NCI-H526 (cell line): ENCODE measurements at places on chromosomes 4 and X.

DNA sequence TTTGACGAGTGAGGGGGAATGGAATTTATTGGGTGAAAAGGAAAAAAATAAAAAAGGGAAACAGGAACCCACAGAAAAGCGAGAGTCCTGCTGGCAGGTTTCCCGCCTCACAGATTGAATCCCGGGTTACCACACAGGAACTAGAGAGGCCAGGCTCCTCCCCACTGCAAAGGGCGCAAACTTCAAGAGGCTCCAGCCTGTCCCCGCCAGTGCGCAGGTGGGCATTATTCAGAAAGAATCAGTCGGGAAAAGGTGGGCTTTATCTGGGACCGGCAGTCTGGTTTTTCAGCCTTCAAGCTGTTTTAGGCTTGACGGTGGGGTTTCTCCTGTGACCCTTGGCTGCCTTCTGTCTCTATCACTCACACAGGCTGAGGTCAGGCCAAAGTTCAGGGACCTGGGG lies 1496.8 kb downstream of the RPA4 start:
- DNase-seq = no peak

- DNase-seq = no peak
Measured at GRCh38 chrX:132900633-132901293, 57.7 kb downstream of the HS6ST2 start.

DNA sequence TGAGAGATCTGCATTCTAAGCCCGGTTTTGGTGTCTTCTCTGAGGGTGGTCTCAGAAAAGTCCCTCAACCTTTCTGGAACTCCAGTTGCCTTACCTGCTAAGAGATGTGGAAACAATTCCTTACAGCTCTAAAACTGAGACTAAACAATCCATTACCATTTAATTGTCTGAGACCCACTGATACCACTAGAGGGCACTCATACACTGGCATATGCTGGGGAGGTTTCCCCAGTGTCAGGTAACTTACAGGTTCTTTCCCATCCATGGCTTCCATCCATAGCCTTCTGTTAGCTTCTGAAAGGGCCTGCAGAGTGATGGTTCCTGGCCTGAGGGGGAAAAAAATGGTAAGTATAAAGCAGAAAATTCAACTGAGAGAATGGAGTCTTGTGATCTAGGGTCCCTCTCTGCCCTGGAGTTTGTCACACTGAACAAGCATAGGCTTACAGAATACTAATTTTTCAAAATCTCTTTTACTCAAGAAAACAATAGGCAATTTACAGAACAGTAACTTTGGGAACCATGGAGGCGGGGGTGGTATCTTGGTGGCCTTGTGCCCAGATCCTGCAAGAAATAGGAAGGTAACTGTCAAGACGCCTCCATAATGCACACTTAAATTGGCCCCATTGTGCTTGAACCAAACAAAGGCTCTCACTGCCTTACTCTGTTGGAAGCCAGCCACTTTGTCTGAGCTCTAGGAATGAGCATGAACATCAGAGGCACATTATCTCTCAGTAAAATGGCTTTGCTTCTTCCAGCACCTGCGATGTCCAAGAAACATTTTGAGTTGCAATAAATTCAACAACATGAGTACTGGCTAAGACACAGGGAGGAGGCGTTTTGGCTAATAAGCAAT lies 236.1 kb downstream of the OPHN1 start:
- peak; percentile 76 for DNase-seq

DNA sequence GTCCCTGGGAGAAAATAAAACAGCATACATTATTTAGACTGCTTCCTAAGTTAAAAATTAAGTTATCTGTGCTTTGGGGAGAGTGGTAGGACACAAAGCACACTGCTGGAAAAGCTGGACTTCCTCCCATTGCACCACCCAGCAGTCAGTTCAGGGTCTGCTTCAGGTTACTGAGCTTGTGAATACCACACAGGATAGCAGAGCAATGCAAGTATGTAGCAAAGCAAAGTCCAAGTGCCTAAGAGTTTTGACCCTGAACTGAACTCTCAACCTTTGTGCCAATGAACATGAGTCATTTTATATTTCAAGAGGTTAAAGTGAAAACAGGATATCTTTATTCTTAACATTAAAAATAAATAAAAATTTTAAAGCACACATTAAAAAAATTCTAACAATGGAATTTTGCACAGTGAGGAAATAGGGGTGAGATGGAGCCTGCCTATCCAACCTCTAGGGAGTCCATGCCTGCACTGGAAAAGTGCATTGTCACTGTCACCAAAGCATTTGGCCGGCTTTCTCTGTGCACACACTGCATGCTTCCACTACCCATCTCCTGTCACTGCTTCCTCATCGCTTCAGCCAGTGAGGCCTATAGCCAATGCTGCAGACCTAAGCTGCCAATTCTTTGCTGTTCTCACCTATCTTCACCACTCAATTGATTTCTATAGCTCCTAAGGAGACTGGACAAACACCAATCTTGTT lies 50.9 kb downstream of the ABCG2 start:
- DNase-seq = no peak

DNA sequence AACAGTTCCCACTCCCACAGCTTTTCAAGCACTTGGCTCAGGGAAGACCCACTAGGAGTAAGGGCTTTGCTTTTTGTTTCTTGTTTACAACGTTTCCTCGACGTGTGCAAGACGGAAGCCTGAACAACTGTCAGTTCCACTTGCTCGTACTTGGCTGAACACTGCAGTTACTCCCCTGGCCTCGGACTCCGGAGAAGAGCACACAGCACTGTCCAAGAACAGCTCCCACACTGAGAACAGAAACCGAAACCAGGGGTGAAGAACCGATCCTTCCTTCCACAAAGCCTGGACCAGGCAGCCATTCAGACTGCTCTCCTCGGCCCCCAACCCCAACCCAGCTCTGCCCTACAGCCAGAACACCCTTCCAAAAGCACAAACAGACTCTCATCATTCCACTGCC lies 25.5 kb downstream of the IRF2 start:
- DNase-seq = peak; percentile 33

DNA sequence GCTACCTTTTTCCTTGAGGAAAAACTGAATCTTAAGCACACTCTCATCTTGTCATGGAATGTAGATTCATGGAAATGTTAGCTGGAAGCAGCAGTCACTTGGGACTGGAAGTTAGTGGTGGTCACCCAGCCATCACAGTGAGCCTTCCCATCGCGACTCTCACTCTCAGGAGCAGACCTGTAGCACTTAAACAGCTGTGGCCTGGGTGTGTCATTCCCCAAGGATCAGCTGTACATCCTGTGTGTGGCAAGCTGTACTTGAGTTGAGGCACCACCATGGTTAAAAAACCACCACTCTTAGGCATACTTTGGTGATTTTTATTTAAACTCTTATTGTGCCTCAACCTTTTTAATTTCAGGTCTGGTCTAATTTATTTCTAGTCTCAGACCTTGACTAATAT lies 46.7 kb downstream of the JADE1 start:
- no peak for DNase-seq

DNA sequence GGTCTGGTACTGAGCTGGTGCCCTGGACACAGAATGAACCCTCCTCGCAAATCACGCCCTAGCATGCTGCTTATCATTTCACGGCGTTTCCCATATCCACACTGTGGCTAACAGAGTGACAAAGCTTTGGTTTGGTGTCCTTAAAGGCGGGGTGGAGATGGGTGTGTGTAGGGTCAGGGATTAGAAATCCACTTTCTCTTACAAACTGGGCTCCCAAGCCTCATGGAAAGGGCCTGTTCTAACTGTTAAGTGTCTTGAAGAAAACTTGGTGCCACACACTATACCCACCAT lies 735 bp upstream of the CHRDL1 start:
- DNase-seq = no peak

DNA sequence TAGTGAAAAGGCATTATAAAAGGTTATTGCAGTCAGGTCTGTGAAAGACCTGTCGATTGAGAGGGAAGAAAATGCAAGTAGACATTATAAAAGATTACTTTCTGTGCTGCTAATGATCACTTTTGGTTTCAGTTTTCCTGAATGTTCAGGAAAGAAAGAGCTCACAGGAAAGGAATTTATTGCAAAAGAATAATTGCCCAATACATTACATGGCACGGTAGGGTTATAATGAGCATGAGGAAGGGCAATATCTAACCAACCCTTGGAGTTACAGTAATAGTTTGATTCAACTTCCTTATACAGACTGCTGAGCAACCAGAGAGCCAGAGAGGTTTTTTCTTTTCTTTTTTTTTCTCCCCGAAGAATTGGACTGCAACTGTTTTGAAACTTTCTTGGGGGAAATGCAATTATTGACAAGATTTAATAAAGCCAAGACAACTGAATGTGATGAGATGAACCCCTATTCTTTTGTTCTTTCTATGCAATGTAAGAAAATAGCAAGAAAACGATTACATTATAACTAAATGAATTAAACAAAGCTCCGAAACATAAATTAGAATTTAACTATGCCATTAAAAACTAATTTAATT lies 247.0 kb downstream of the C4orf33 start:
- DNase-seq = no peak

- no peak for DNase-seq
Measured at GRCh38 chr4:183552274-183553146, 47.7 kb downstream of the ING2 start.

DNA sequence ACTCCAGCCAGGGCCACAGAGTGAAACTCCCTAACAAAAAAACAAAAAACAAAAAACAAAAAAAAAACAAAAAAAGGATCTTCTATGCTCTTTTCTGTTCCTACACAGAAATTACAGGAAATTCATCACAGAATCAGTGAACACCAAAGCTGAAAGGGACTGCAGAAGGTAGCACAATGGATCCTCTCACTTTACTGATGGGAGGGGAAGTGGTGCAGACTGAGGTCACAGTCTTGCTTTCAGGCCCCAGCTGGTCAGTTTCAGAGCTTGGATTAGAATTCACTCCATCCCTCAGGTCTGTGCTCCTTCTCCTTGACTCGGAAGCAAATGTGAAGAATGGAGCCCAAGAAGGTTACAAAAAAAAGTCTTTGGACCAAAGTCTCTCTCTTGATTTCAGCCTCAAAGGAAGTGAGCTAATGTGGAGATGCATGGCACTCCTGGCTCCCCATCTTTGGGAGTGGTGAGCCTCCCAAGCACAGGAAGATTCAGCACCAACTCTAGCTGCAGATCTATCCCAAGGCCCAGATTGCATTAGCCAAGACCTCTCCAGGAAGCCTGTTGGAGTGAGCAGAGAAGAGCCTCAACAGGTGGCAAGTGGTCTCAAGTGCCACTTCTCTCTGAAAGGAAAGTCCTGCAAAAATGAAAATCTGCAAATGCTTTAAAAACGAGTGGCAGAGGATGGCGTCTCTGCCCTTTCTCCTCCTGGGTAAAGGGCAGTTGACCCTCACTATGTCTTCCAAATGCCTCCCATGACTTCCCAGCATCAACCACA lies 176.0 kb downstream of the MAML3 start:
- DNase-seq = no peak

GRCh38 chr4:121358473-121358872 lies 22.3 kb downstream of the QRFPR start:
- DNase-seq = no peak

DNA sequence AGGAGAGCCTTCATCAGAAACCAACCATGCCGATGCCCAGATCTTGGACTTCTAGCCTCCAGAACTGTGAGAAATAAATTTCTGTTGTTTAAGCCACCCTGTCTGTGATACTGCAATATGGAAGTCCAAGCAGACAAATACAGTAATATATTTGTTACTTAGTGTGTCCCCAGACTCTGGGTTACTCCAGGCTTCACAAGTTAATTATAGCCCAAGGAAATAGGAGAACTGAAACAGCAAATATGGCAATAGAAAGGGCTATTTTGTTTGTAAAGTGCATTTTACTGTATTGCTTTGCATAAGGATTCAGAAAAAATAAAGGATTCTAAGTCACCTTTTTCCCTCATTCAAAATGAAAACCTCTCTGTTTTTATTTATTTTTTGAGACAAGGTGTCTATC lies 15.7 kb downstream of the TIGD4 start:
- no peak for DNase-seq

- no peak for DNase-seq
Measured at GRCh38 chr4:69718396-69719271, 41.8 kb downstream of the SULT1B1 start.

- DNase-seq = peak; percentile 52
Measured at GRCh38 chr4:87232216-87232615, 11.8 kb upstream of the KLHL8 start.

DNA sequence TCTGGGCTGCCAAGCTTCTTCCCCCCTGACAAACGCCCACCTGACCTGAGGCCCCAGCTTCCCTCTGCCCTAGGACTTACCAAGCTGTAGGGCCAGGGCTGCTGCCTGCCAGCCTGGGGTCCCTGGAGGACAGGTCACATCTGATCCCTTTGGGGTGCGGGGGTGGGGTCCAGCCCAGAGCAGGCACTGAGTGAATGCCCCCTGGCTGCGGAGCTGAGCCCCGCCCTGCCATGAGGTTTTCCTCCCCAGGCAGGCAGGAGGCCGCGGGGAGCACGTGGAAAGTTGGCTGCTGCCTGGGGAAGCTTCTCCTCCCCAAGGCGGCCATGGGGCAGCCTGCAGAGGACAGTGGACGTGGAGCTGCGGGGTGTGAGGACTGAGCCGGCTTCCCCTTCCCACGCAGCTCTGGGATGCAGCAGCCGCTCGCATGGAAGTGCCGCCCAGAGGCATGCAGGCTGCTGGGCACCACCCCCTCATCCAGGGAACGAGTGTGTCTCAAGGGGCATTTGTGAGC lies 37.0 kb downstream of the HTRA3 start:
- no peak for DNase-seq

DNA sequence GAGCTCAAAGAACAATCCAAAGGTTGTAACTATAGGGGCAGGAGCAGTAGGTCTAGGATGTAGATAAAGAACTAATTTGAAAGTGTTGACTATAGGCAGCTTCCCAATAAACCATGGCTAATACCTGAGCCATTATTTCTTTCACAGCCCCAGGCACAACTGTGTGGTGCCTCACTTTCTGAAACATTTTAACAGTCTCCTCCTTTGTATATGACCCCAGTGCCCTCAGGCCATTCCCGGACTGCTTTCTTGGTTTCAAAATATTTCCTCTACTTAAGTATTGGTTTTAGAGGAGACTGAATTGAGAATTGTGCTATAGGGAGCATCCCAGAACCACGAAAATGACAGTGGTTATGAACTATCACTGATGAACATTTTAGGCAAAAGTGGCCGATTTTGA lies 728.7 kb downstream of the IL1RAPL1 start:
- DNase-seq = no peak

DNA sequence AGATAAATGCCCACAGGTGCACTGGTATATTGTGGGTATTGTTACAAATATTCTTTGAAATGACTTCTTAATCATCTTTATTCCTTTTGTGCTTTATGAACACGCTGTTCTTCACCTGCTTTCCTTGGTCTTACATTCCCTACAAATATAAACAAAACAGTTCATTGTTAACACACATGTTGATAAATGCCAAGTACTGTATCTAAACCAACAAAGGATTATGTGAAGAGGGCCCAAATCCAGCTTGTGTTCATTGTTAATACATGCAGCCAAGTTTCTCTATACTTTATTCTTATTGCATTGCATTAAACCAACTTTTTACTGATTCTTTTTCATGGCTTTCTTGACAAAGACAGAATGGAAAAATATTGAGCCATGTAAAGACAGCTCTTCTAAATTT lies 42.8 kb downstream of the AREG start:
- no peak for DNase-seq

GRCh38 chr4:11805842-11806241 lies 377.1 kb upstream of the HS3ST1 start:
- peak; percentile 61 for DNase-seq

- peak; percentile 67 for DNase-seq
Measured at GRCh38 chr4:184850431-184851199, 24.8 kb upstream of the ACSL1 start.

- no peak for DNase-seq
Measured at GRCh38 chrX:122579526-122579925, 604.6 kb upstream of the GRIA3 start.
